ENCODE measurements at places on chromosomes 3 and 15.

DNA sequence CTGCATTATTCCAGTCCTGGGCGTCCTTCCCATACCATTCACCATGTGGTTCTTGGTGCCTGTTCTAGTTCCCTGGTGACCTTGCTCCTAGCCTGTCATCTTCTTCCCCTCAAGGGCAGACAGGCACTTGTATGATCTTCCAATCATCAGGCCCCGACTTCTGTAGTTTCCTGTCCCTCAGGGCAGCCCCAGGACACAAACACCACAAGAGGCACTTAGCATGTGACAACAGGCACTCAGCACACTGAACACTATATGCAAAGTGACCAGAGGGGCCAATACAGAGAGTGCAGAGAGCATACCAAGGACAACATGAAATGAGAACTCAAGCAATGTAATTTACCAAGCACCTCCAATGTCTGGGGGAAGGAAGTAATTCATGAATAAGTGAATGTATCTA lies 17.9 kb downstream of the TMEM40 start:
- no peak for DNase-seq

DNA sequence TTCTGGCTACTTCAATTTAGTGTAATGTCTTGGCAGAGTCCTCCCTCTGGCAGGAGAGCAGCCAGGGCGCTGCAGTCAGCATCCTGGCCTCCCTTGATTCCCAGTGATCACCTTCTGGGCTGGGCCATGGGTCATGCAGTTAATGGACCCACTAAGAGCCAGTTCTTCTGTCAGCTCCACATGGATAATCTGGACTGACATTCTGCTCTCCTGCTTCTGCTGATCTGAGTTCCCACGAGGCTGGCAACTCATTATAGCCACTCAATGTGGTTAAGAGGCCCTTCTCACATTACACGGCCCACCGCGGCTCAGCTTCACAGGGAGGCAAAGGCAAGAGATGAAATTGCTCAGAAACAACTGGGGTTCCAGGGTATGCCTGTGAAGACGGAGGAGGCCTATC lies 94.0 kb downstream of the WDR76 start:
- DNase-seq = no peak

GRCh38 chr3:38739931-38740330 lies 76.1 kb downstream of the SCN10A start:
- no peak for DNase-seq

GRCh38 chr3:15635121-15635661 lies 33.6 kb downstream of the BTD start:
- DNase-seq = no peak

DNA sequence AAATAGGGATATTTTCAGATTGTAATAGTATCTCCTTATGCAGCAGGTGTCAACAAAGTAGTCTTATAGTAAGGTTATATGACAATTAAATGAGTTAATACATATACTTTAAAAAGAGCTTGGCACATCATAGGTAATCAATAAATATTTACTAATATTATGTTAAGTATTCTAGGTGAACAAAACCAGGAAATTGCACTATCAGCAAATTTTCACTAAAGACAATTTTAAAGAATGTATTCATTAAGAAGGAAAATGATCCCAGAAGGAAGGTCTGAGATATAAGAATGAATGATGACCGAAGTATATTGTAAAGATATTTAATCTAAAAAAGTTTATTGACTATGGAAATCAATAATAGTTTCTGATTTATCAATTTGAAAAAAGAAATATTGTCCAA lies 281.9 kb downstream of the ADAMTSL3 start:
- DNase-seq = no peak

- no peak for DNase-seq
These were observed 59.9 kb upstream of the RNU6-1 start for GRCh38 chr15:67899596-67900283.

- no peak for DNase-seq
These were observed 62.5 kb downstream of the LRRC49 start for GRCh38 chr15:70955151-70955550.

DNA sequence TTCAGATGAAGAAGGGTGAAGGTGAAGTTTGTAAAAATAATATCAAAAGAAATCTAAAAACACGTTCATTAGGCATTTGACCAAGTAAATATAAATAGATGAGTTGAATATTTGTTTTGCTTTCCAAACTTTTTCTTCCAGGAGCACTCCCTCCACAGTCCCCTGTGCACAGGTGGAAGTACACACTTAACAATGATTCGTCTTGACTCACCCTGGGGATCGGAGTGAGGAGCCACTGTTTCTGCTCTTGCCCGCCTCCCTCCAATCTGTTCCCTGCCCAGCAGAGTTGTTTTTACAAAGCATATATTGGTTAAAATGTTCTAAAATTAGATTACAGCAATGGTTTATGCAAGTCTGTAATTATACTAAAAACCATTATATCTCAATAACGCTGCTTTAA lies 175.1 kb downstream of the PTPRG start:
- DNase-seq = no peak

GRCh38 chr3:108021533-108021932 lies 69.3 kb downstream of the CD47 start:
- DNase-seq = no peak

DNA sequence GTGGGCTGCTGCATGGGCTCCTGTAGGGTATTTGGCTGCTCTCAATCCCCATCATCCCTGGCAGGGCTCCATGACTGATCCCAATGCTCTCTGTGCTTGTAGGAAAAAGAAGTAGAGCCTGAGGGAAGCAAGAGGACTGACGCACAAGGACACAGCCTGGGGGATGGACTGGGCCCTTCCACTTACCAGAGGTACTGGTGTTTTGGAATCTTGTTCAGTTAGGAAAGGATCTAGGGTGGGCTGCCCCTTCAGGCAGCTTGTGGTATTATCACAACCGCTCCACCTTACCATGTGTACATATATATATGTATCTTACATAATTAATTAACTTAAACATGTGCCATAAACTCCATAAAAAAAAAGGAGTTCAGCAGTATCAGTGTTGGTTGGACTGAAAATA lies 1.3 kb downstream of the SLC28A2 start:
- DNase-seq = no peak

- no peak for DNase-seq
These were observed 338.5 kb downstream of the TUSC7 start for GRCh38 chr3:117047951-117048705.

DNA sequence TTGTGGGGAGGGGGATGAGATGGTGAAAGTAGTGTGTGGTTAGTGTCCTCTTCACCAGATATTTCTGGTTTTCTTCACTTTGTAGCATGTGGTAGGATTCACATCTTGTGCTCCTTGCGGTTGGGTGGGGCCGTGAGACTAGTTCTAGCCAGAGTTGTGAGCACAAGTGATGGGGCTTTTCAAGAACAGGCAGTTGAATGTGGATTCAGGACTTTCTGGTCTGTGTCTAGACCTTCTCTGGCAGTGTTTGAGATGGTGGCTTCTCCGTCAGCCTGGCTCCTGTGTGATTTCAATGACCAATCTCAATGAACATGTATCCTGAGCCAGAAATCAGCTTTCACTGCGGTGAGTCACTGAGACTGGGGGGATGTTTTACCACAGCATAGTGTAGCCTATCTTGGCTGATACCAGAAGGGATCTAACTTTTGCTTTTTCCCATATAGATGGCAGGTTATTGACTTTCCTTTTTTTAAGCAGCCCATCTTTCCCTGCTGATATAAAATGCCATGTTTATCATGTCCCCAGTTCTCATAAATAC lies 82.6 kb downstream of the RPLP1 start:
- DNase-seq = no peak

- no peak for DNase-seq
These were observed 263.9 kb downstream of the DIPK2A start for GRCh38 chr3:144235489-144235888.

- no peak for DNase-seq
These were observed 9.6 kb downstream of the CHST13 start for GRCh38 chr3:126533506-126533905.

Data from BE2C (cell line).